ENCODE measurements at places on chromosomes 6 and 20. TPM values are rescaled to one million over a fixed set of nuclear protein-coding genes. Genes with fewer than 3 reads are reported as not detected.
A peak's percentile ranks its signal among the peaks of the same experiment; 100 is the strongest.

The FRMD1 gene
- not detected for total RNA-seq

GRCh38 chr6:32905078-32905477, 35.8 kb downstream of the HLA-DMB start:
- no peak for DNase-seq

The TBC1D22B gene
- 8.6 TPM for total RNA-seq

GRCh38 chr6:149046822-149047246, 270.7 kb upstream of the TAB2 start:
- no peak for DNase-seq

The IPCEF1 gene
- total RNA-seq = not detected

- no peak for DNase-seq
These were observed 302.8 kb downstream of the THBS2 start for GRCh38 chr6:168950858-168951214.

The GFOD1 gene
- 5.6 TPM for total RNA-seq

DNA sequence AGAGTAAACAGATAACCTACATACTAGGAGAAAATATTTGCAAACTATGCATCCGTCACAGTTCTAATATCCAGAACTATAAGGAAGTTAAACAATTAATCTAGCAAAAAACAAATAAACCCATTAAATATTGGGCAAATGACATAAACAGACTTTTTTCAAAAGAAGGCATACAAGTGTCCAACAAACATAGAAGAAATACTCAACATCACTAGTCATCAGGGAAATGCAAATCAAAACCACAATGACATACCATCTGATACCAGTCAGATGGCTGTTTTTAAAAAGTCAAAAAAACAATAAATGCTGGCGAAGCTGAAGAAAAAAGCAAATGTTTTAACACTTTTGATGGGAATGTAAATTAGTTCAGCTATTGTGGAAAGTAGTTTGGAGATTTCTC, 1117.7 kb upstream of the MAP3K7 start:
- DNase-seq = no peak

The NKX2-2 gene
- not detected for total RNA-seq

DNA sequence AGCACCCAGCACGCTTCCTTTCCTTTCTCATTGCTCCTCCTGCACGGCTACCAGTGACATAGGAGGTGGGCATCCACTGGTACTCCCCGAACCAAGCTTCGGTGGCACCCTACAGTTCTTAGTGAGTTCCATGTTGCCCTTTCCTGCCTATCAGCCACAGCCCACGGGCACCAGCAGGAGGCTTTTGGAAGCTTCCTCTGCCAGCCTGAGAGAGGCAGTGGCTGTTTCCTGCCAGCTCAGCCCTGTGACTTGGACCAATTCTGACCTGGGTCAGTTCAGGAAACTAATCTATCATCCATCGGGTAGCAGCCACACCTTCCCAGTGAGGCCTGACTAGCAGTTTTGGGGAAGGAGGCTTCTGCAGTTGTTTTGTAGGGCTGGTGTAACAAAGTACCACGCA, 176.4 kb upstream of the UST start:
- DNase-seq = no peak

- DNase-seq = no peak
These were observed 249.9 kb downstream of the KHDC1L start for GRCh38 chr6:72975352-72975752.

- peak; percentile 40 for DNase-seq
These were observed at the start of gene SIRPA for GRCh38 chr20:1894951-1895673. TSS of gene SIRPA (plus strand) at chr20:1895407. CDS start at chr20:1895448, 41 bp downstream.

GRCh38 chr20:22700367-22700766, 116.0 kb upstream of the FOXA2 start:
- DNase-seq = no peak

DNA sequence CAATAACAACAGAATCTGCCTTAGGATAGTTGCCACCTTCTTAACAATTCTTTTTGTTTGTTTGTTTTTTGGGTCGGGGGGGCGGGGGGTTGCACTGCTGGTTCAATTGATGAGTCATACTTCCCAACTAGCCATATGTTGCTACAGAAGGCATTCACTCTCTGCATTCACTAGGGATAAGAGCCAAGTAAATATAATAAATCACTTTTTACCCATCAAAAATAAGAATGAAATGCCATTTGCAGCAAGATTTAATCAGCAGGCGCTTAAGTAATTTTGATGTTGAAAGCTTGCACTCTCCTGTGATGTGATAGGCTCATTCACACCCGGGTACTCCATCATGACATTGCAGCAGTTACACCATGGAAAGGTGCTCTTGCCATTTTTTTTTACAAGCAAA, 209.8 kb downstream of the HIVEP2 start:
- peak; percentile 40 for DNase-seq

The ETV7 gene
- total RNA-seq = 0.63 TPM

The SEMG1 gene
- total RNA-seq = not detected

The PLAGL1 gene
- total RNA-seq = 4.7 TPM

The ARHGAP40 gene
- total RNA-seq = 0.61 TPM

DNA sequence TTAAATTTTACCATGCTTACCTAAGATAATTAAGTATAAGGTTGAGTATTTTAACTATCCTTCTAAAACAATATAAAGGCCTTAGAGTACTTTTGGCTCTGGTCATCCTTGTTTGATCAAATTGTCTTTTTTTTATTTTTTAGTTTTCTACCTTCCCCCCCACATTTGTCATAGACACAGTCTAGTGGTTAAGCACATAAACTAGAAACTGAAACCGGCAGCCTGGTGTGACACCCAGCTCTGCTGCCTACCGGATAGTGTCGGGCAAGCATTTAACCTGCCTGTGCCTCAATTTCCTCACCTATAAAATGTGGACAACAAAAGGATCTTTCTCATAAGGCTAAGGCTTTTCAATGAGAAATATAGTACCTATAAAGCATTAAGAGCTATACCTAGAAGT, 21.6 kb upstream of the TULP4 start:
- no peak for DNase-seq

DNA sequence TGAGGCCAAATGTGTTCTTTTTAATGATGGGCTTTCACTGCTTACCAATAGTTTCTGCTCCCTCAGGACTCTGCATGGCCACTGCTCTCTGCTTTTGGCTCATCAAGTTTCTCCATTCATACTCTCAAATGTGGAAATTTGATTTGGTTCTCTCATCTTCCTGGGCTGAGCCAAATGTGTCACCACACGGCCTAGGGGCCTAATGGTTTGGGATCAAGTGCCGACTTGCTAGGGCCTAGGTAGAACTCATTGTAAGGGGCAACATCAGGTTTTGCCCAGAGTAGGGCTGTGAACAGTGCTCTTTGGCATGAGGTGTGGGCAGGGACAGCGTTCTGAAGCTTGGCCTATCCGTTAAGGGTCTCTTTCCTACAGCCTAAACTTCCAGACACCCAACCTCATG, 3.9 kb upstream of the MRPS10 start:
- no peak for DNase-seq

The OPRL1 gene
- total RNA-seq = 0.32 TPM

The NCOA5 gene
- 15.8 TPM for total RNA-seq

The RAD21L1 gene
- 0.25 TPM for total RNA-seq

GRCh38 chr6:106448000-106448426, 87.5 kb downstream of the CRYBG1 start:
- DNase-seq = no peak

GRCh38 chr6:108348655-108349349, 53.9 kb downstream of the AFG1L start:
- DNase-seq = no peak

DNA sequence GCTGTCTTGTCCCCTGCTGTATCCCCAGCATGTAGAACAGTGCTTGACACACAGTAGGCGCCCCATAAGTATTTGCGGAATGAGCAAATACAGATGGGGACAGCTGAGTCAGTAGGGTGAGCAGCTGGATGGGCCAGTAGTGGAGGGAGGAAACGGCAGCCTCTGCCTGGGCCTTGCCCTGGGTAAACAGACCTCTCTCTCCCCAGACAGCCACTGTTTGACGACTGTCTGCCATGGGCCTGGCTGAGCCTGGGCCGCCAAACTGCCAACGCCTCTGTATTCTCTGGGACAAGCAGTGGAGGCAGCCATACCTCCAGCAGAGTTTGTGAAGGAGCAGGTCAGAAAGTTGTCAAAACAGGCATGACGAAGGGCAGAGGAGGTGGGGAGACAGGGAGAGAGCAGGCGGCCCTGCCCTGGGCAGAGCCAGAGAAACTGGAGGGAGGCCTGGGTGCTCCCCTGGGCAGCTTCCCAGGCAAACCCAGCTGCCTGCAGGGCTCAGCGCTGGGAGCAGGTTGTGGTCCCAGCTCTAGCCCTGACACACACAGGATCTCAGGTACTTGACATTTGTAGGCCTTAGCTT, 15.2 kb downstream of the HNF4A start:
- DNase-seq = no peak

GRCh38 chr6:2758980-2759379, 6.2 kb upstream of the WRNIP1 start:
- DNase-seq = no peak

- DNase-seq = no peak
These were observed 59.9 kb downstream of the COL12A1 start for GRCh38 chr6:75145976-75146375.

GRCh38 chr6:27149150-27149549, 98.4 kb upstream of the PRSS16 start:
- no peak for DNase-seq

The FUCA2 gene
- total RNA-seq = 74.8 TPM

The TCF15 gene
- total RNA-seq = 0.32 TPM

DNA sequence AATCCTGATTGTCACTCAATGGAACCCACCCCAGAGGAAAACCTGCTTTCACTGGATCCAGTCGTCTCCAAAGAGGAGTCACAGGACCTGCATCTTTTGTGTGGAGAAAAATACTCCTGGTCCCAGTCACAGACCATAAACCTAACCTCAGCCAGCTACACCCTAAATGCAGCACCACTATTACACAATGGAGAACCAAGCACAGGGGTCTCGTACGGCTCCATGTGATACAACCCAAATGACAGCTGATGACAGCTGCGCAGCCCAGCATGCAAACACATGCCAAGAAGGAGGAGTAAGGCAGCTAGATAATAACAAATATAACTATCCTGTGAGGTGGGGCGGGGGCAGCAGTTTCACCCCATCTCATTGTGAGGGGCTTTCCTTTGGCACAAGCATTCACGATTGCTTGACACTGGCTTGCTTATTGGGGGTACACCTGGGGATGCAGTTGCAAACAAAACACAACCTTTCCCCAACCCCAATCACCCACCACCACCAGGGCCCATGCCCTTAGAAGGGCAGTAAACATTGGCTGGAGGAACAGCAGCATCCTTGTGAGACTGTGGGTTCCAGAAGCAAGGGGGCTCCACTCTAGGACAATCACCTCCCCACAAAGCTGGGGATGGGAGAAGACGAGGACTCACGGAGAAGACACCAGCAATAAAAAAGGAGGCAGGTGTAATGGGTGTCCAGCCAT, 51.5 kb downstream of the TRERF1 start:
- no peak for DNase-seq

The TMEM239 gene
- not detected for total RNA-seq

DNA sequence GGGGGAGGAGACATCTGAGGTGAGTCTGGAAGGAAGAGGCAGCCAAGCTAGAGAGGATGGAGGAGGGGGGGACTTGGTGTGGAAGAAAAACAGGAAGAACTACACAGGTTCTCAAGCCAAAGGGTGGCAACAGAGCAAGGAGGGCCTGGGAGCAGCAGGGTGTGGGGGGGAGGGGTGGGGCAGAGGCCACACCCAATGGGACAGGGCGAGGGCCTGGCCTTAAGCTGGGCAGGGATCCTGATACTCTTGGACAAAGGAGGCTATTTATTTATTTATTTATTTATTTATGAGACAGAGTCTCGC, 359.0 kb downstream of the ZFAND3 start:
- no peak for DNase-seq

The DEFB132 gene
- not detected for total RNA-seq

DNA sequence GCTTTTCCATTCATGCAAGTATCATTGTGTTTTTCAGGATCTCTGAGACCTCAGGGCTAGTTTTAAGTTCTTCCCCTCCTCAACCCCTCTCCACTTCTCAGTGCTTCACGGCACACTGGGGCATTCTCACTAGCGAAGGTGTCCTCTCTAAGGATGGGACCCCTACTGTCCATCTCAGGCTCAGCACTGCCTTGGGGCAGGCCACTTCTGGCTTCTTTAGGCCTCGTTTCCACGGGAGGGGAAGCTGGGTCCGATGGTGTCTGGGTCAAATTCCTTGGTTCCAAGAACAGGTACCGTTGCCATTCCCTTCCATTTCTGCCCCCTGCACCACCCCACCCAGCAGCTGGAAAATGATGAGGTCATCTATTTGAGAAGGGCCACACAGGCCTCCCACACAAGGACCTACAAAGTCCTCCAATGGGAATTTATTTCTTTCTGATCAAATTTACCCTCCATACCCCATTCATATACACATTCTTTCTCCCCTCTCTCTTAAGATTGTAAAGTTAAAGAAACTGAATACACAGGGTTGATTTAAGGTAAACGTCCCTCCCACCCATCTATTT, 17.2 kb downstream of the GNAS start:
- DNase-seq = no peak

- no peak for DNase-seq
These were observed 6.7 kb upstream of the LCA5 start for GRCh38 chr6:79543886-79544285.

- DNase-seq = no peak
These were observed 62.9 kb upstream of the MYB start for GRCh38 chr6:135118134-135118730.

GRCh38 chr20:53598140-53599043, 4.8 kb upstream of the ZNF217 start:
- no peak for DNase-seq

DNA sequence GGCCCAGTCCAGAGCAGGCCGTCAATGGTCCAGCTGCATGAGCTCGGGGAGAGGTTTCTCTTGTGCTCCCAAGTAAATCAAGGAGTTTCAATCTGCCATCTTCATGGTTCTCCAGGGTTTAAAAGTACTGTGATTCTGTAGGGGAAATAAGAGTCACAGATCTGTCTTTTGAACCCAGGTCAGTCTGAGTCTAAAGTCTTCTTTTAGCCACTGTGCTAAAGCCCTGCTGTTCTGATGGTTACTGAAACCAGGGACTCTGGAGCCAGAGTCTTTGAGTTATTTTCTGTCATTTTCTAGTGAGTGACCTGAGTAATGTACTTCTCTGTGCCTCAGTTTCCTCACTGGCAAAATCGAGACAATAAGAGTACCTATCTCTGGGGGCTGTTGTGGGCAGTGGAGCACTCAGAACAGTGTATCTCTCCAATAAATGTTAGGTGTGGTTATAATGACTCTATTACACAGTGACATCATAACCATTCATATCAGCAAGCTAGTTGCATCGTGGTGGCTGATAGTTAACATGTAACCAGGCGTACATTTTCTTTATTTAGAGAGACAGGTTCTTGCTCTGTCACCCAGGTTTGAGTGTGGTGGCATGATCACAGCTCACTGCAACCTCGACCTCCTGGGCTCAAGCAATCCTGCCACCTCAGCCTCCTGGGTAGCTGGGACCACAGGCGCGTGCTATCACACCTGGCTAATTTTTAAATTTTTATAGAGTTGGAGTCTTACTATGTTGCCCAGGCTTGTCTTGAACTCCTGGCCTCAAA, 74.6 kb upstream of the KCNG1 start:
- no peak for DNase-seq

GRCh38 chr20:61812845-61813485, 252.7 kb downstream of the TAF4 start:
- DNase-seq = no peak

DNA sequence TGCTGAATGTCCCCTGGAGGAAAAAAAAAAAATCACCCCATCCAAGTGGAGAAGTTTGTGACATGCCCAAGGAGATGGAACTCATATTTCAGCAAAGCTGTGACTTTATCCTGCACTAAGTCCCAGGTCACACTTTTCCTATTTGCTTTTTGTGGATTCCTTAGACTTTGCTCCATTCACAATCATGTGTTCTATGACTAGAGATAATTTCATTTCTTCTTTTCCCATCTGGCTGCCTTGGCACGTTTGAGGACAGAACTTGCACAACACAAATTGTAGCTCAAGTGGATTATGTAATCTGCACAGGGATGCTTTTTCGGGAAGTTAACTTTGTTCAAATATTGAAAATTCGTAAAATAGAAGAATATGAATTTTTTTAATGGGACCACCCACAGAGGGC, 100.7 kb upstream of the PTPN1 start:
- DNase-seq = no peak

Data from NCI-H460 (cell line).